Mesothelial cell of epicardium (in vitro differentiated cells): ENCODE measurements at places on chromosomes 13 and 19. TPM values are rescaled to one million over a fixed set of nuclear protein-coding genes. Genes with fewer than 3 reads are reported as not detected.

Gene CNFN
- total RNA-seq = 1.5 to 2.1 TPM (median 1.9 TPM) in 3 replicates

Gene ZNF442
- total RNA-seq = 3.7 to 5.9 TPM (median 4.3 TPM) in 3 replicates

Gene TNNI3
- total RNA-seq = 6.3 to 9.1 TPM (median 8.9 TPM) in 3 replicates

Gene RASAL3
- not detected in 3 replicates for total RNA-seq

Gene SWSAP1
- 2.7 to 2.9 TPM (median 2.8 TPM) in 3 replicates for total RNA-seq

Gene HSD17B14
- 22.9 to 29.6 TPM (median 27.1 TPM) in 3 replicates for total RNA-seq

Gene CGB5
- total RNA-seq = 3.7 to 5.7 TPM (median 5.7 TPM) in 3 replicates

Gene SERTM1
- total RNA-seq = 2.5 to 3.1 TPM (median 2.6 TPM) in 3 replicates

Gene DMKN
- total RNA-seq = 161 to 172 TPM (median 171 TPM) in 3 replicates

Gene FLT1
- 4.9 to 6.5 TPM (median 5.5 TPM) in 3 replicates for total RNA-seq

Gene SLC17A7
- 0.34 to 0.45 TPM (median 0.35 TPM) in 3 replicates for total RNA-seq

Gene ALOX5AP
- 0.25 TPM in 2 of 3 replicates, not detected in the other for total RNA-seq

Gene SF3A2
- total RNA-seq = 142 to 156 TPM (median 146 TPM) in 3 replicates

Gene COX7A1
- total RNA-seq = not detected in 3 replicates

Gene NLRP5
- total RNA-seq = not detected in 3 replicates

Gene GIPR
- total RNA-seq = 3.6 to 5.1 TPM (median 4.1 TPM) in 3 replicates

Gene IZUMO1
- 0.45 to 0.80 TPM (median 0.49 TPM) in 3 replicates for total RNA-seq

Gene THSD1
- total RNA-seq = 1.3 to 1.6 TPM (median 1.5 TPM) in 3 replicates

Gene C19orf38
- 2.0 to 2.5 TPM (median 2.3 TPM) in 3 replicates for total RNA-seq

Gene NCAN
- 0.02 to 0.29 TPM (median 0.07 TPM) in 3 replicates for total RNA-seq

Gene GCDH
- total RNA-seq = 29.7 to 31.5 TPM (median 30.2 TPM) in 3 replicates

Gene DACH1
- total RNA-seq = 66.8 to 69.0 TPM (median 67.0 TPM) in 3 replicates

Gene KDELR1
- total RNA-seq = 255 to 262 TPM (median 260 TPM) in 3 replicates

Gene CEACAM19
- total RNA-seq = 10.2 to 11.2 TPM (median 11.0 TPM) in 3 replicates

Gene KLK2
- total RNA-seq = not detected in 3 replicates

Gene UBE2S
- 65.3 to 77.0 TPM (median 73.2 TPM) in 3 replicates for total RNA-seq

Gene UBE2L5
- total RNA-seq = 0.20 TPM in 1 of 3 replicates, not detected in the others

Gene ZNF730
- total RNA-seq = 7.0 to 9.1 TPM (median 8.5 TPM) in 3 replicates

Gene ZNF536
- total RNA-seq = 8.3 to 9.2 TPM (median 8.6 TPM) in 3 replicates

Gene TRIM28
- total RNA-seq = 577 to 599 TPM (median 579 TPM) in 3 replicates

Gene GET3
- total RNA-seq = 44.6 to 49.8 TPM (median 46.9 TPM) in 3 replicates

Gene SIGLEC8
- total RNA-seq = not detected in 3 replicates

Gene STK11
- total RNA-seq = 71.7 to 73.0 TPM (median 71.8 TPM) in 3 replicates

Gene PRR20C
- total RNA-seq = not detected in 3 replicates

Gene HMG20B
- total RNA-seq = 89.5 to 94.9 TPM (median 93.9 TPM) in 3 replicates

Gene ADGRE2
- total RNA-seq = 0.35 to 0.45 TPM in 2 of 3 replicates, not detected in the other

Gene ETV2
- total RNA-seq = 1.4 to 2.1 TPM (median 1.5 TPM) in 3 replicates

Gene HIPK4
- 0.20 to 0.32 TPM (median 0.31 TPM) in 3 replicates for total RNA-seq

Gene FARP1
- total RNA-seq = 267 to 289 TPM (median 285 TPM) in 3 replicates

Gene YJEFN3
- 19.0 to 22.6 TPM (median 20.7 TPM) in 3 replicates for total RNA-seq
